DMS79 treated with DMSO at 0.1 percent for 48 hours (cell line): ENCODE measurements at places on chromosomes 16 and 17.

DNA sequence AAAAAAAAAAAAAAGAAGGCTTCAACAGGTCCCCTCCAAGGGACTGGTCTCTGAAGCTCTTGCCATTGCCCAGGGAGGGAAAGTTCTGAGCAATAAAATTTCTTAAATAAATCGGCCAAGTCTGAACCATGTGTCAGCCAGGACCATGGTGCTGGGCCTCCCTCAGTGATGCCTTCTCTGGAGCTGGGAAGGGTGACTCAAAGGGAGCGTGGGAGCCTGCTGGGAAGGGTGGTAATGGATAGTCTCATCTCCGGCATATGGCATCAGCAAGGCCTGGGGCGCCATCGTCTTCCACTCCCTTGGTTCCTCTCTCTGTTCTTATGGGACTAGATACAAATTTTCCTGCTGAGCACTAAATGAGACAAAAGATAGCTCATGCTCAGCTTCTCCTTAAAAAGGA, 2.3 kb downstream of the VKORC1 start:
- no peak for DNase-seq

- no peak for DNase-seq
Observed at GRCh38 chr16:11225677-11226549, 30.1 kb downstream of the SOCS1 start.

GRCh38 chr16:1120577-1120941, 24.5 kb upstream of the C1QTNF8 start:
- no peak for DNase-seq

DNA sequence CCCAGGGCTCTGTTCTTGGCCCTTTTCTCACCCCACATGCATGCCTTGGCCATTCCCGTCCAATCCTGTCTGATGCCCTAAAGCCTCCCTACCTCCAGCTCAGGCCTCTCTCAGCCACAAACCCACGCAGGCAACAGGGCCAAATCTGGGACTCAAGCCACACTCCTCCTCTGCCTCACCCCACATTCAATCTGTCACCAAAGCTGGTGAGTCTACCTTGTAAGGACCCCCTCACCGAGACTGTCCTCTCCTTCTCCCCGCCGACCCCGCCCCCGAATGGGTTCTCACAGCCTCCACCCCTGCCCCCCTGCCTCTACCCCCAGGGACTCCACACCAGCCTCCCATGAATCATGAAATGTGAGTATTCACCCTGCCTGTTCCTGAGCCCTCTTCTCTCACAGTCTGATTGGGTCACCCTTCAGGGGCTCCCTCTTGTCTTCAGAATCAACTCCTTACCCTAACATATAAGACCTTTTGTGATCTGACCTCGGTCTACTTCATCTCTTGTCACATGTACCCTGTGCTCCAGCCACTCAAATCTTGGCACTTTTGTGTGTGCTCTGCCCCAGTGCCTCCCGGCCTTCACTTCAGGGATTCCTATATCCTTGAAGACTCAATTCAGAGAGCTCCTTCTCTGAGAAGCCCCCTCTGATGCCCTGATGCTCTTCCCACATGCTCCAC, 10.7 kb downstream of the EPOP start:
- DNase-seq = no peak

DNA sequence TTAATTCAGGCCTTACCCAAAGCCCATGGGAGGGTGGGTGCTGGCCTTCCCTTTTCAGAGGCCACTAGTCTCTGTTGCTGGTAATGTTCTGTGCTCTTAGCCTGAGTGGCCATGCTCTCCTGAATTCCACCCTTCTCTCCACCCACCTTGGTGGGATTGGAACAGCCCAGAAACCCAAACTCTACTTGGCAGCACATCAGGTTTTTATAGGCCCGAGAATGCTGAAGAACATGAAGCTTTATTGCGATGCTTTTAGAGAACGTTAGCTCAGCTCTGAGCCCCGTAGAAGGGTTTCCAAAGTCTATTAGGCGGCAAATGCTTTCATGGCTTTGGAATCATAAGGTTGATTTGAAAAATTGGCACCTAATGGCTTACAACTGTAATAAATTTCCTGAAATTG, 209.3 kb downstream of the MSI2 start:
- peak; percentile 80 for DNase-seq

GRCh38 chr17:39921323-39921722, 2.9 kb upstream of the GSDMB start:
- DNase-seq = no peak

GRCh38 chr17:13024526-13025257, 6.9 kb upstream of the ELAC2 start:
- no peak for DNase-seq

DNA sequence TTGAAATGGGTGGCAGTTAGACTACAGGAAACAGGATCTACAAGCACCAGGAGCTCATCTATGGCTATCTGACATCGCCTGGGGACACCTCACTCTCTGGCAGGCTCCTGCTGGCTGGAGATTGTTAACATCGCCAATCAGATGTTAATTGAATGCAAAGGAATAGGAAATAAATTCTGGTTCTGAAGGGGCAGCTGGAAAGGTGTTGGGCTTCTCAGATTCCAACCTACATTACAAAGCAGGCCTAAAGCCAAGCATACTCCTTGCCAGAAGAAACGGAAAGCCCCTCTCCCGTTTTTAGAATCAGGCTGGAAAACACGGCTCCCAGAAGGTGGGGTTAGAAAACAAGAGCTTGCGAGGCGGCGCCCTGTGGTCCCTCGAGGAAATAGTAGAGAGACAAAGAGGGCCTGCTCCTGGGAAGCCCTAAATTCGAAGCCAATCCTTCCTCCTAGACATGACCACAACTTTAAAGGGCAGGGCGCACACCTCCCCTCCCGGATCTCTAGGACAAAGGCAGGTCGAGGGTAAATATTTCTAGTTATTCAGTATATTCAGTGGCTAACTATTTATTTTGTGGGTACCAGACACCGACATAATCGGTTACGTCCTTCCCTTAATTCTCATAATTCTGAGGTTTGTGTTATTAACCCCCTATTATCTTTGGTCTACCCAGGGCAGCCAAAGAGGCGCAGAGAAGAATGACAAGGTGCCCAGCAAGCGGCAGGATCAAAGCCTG, 763 bp upstream of the TOM1L1 start:
- peak; percentile 25 for DNase-seq

- no peak for DNase-seq
Observed at GRCh38 chr16:19881028-19881427, 3.6 kb downstream of the GPRC5B start.

DNA sequence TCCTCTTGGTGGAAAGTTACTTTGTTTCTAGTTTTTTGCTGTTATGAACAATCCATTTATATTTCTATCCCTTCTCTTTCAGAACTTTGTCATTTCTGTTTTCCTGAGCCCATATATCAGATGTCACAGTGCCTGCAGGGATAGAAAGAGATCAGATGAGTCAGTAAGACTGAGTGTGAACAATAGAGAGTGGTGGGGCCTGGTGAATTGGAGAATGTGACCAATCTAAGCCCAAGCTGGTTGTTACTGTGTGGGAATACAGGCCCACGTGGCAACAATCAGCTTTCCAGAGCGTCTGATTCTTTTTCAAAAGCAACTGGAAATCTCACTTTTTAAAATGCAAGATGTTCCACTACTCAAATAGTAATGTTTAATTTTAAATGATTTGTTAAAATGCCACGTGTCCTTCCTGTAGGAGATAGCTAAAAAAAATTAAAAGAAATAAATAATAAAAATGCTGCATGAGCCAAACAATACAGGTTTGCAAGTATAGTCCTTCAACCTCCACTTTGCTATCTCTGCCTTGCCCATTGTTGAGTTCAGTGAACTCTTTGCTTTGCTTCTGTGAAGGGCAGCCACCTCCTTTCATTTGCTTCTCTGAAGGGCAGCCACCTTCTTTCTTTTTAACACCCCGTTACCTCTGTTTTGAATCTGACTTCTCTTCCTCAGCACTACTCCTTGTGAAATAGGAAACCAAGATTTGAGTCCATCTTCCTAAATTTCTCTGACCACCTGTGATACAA, 9.6 kb downstream of the DCTN5 start:
- DNase-seq = no peak

GRCh38 chr16:83404261-83404660, 403.5 kb upstream of the HSBP1 start:
- DNase-seq = no peak

GRCh38 chr17:41695134-41695661, 6.5 kb downstream of the EIF1 start:
- no peak for DNase-seq

DNA sequence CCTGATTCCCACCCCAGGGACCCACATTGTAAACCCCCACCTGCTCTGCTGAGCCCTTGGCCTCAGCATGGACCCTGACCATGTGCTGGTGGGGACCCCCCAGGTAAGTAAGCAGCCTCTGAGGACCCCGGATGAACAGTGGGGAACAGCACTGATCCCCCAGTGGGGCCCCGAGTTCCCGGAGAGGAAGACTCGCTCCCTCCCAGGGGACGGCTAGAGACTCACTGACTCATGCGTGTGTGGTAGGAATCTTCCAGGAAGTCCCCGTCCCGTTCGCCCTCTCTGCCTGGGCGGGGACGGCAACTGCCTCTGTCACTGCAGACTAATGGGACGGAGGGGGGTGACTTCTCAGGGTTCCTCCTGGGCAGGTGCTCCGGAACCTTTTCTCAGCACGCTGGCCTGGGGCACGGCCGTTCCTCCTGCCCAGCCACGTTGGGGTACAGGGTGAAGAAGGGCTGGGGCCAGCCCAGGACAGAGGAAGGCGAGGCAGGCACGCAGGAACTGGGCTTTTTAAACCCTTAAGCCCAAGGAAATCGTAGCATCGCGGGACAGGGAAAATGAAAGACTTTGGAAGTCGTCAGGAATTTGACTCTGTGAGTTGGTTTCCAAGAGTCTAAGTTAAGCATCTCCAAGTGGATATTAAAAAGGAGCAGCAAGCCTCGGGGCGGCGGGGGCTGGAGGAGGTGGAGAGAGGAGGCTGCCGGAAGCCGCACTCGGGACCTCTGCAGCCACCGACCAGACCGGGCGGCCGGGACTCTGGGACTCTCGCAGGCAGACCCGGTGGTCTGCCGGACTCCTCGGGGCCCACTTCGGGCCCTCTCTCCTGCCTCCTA, 178.7 kb downstream of the SEC14L1 start:
- no peak for DNase-seq

DNA sequence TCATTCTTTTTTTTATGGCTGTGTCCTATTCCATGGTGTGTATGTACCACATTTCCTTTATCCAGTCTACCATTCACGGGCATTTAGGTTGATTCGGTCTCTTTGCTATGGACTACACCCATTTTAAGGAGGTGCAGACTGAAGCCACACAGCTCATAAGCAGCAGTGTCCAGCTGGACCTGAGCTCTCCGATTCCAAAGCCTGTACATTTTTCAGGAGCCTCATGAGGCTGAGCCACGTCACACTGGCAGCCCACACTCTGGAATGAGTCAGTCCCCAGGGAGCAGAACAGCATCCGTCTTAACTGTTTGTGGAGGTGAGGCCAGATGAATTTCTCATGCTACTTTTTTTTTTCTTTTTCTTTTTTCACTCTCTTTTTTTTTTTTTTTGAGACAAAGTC, 116.1 kb downstream of the C16orf95 start:
- no peak for DNase-seq

DNA sequence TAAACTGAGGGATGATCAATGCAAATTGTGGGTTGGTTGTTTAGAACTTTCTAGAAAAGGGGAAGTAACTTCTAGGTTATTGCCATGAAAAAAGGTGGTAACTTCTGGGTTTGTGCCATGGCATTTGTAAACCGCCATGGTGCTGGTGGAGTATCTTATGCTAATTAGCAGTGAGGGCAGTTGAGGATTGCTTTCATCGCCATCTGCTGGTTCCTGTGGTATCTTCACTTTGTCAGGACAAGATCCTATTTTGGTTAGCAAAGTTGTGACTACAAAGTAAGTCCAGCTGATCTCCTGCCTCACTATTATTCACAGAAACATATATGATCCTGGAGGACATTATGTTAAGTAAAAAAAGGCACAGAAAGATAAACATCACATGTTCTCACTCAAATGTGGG, 1332.3 kb downstream of the CDH11 start:
- no peak for DNase-seq

DNA sequence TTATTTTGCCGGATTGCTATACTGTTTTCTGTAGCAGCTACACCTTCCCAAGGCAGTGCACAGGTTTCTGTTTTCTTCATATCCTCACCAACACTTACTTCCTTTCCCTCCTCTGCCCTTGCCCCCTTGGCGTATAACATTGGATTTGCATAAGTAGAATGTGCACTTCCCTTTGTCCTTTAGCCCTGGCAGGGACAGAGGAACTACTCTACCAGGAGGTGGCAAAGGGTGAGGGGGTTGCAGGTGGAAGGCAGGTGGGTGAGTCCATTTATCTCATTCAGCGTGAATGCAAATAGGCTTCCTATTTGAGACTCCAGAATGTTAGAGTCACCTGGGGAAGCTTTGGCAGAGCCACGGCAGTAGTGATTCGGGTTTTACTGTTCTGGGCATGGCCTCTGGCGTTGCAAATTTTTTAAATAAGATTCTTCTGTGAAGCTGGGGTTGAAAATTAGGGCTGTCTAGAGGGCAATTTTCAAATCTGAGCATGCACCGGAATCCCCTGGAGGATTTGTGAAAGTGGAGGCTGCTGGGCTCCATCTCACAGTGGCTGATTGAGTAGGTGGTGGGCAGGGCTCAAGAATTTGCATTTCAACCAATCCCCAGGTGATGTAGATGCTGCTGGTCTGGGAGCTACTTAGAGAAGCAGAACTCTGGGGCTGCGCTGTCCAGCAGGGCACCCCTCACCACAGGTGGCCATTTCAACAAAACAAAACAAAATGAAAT, 84.7 kb downstream of the PLCG2 start:
- DNase-seq = no peak

GRCh38 chr16:14309001-14309886, 238.1 kb downstream of the MRTFB start:
- no peak for DNase-seq

DNA sequence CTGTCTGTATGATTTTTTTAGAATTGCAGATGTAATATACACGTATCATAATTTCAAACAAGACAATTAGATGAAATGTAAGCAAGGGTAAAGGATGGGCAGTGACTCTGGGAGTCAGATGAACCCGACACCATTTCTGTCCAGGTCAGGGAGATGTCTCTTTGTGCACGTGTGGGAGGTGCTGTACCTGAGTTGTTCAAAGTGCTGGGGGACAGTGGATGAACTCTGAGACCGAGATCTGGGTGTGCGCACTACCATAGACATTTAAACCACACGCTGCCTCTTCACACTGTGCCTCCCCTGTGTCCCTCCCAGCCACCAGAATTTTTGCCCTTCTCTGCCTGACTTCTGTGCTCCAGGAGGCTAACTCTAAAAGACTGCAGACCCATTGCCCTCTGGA, 5.9 kb upstream of the RGS9 start:
- DNase-seq = no peak

DNA sequence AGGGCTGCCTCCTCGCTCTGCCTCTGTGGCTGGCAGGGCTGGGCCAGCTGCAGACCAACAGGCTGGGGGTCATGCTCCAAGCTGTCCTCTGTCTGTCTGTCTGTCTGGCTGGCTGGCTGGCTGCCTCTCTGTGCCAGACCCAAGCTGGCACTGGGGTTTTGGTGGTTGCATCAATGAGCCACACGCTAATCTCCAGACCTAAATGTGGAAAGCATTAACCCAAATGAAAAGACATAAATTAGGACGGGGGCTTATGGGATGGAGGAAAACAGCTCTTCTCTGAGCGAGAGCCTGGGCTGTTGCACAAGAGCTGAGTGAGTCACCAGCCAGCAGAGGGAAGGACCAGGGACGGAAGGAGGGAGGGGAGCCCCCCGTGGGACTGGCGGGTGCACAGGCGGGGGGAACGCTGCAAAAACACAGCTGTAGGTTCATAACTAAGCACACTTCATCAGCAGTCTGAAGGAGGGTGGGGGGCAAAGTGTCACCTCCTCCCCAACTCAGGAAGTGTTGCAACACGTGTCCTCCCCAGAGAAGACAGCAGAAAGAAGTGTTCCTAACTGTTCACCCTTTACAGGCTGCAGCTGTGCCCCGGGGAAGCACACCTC, 83.4 kb downstream of the GAS7 start:
- no peak for DNase-seq
